ENCODE measurements at places on chromosomes 12 and 14. TPM values are rescaled to one million over a fixed set of nuclear protein-coding genes. Genes with fewer than 3 reads are reported as not detected.

Gene OLR1
- 13.0 TPM for polyA plus RNA-seq

Gene SERPINA1
- 1.9 TPM for polyA plus RNA-seq

Gene SCYL2
- 50.3 TPM for polyA plus RNA-seq

Gene DLST
- 148 TPM for polyA plus RNA-seq

Gene SLC35E3
- polyA plus RNA-seq, result 9.2 TPM

Gene KRT73
- not detected for polyA plus RNA-seq

Gene KCNA5
- not detected for polyA plus RNA-seq

Gene SYT10
- not detected for polyA plus RNA-seq
